ENCODE measurements at places on chromosomes 11 and 22.
A peak's percentile ranks its signal among the peaks of the same experiment; 100 is the strongest.

DNA sequence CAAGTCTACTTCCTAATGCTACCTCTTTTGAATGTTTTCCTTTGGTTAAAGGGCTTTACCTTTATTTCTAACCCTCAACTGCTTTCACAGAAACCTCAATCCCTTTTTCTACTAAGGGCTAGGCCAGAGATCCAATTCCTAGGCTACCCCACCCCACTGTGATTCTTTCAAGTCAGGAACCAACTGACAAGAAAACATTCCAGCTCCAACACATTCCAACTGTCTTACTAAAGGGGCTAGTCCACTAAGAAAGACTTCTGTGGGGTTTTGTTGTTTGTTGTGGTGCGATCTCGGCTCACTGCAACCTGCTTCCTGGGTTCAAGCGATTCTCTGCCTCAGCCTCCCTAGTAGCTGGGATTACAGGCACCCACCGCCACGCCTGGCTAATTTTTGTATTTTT is 151.3 kb downstream of the APOL5 start:
- DNase-seq: no peak

DNA sequence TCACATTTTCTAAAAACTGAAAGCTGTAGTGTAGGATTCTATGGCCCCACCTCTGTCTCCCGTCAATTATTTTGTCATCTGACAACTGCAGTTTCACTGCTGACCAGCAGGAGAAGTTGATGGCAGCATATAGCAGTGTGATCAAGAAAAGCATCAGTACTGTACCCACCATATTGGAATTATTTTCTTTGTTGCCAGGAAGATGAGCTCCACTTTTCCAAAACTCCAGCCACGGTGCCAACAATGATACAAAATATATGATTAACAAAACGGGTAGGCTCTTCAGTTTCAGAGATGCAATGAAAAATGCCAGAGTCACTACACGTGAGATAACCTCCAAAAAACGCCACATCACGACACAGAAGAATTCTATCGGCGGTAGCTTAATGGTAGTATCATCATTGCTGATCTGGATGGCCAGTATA is 41.3 kb downstream of the XKR3 start:
- DNase-seq: no peak

- DNase-seq: peak; percentile 13
These were observed 262.5 kb downstream of the DCDC1 start for GRCh38 chr11:31106968-31107576.

- no peak for DNase-seq
These were observed 1185.9 kb upstream of the TENM4 start for GRCh38 chr11:80626721-80627120.

GRCh38 chr22:47547239-47547661 is 784.8 kb downstream of the TBC1D22A start:
- DNase-seq: no peak

DNA sequence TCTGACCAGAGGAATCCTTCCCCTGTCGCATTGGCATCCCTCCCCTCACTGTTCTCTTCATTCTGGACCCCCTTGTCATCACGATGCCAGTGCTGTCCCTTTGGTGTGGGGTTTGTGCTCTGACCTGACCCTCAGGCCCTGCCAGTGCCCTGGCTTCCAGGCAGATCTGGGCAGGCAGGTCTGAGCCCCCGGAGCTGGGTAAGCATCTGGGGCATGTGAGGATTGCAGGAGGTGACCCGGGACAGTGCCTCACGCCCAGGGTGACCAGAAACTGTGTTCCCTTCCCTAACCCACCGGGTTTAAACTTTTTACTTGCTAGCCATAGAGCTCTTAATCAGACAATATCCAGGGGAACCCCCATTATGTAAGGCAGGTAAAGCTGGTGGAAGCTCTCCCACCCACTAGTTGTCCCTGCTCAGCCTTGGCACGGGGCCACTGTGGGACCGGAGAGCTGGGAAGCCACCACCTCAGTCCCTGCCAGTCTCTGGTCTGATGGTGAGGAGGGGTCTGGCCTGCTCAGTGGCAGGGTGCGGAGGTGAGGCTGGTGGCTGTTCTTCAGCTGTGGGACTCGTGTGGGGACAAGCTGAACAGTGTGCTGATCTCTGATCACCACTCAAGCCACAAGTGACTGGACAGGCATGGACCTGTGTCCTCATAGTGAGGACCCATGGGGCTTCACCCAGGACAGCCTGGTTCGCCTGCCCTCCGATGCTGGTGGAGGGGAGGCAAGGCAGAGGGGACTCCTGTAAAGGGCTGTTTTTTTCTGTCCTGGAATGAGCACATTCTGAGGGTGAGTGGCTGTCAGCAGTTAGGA is 38.0 kb downstream of the BCR start:
- DNase-seq: no peak

All from non-pigmented ciliary epithelial cell (primary cell).